HFF-Myc (cell line): ENCODE measurements at places on chromosomes 11 and 22.

DNA sequence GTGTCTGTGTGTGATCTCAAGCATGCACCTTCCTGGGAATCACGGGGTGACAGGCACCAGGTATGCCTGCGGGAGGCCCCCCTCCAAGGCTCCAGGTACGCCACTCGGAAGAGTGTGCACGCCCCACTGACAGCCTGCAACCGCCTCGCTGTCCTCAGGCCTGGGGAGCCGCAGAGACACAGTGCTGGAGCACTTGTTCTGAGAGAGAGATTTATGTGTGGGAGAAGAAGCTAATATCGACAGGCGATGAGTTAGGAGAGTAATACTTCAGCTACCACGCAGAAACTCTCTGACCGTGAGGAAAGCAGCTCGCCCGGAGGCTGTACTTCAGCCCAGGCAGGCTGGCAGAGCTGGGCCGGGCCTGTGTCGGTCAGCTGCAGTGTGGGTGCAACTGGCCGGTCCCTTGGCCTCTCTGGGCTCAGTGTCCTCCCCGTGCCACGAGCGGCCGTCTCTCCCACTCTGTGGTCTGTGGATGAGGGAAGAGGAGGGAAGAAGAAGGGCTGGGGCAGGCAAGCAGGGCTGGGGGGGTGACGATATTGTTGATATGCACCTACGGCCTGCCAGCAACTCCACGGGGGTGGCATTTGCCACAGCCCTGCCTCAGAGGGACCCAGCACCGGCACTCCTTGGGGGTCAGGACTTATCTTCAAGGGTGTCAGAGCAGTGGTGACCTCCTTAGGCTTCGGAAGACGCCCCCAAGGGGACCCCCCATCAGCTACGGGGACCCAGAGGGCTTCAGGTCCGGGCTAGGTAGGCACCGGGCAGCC, 7.3 kb downstream of the B3GAT1 start:
- no peak for DNase-seq

- no peak for DNase-seq
Measured at GRCh38 chr11:128480665-128481064, 106.7 kb downstream of the ETS1 start.

DNA sequence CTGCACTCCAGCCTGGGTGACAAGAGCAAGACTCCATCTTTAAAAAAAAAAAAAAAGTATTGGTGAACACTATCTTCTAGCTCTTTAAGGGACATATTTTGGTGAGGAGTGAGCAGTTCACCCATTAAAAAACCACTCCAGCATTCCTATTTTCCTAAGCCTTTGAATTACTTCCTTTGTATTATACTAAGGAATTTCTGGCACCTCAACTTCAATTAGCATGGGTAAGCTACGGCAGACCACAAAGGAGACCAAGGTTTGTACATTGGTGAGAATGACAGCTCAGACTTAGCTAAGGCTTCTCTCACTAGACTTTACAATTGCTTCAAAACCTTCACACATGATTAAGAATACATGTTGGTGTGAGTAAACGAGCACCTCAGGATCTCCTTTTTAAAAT, 57.0 kb upstream of the BIRC3 start:
- no peak for DNase-seq

DNA sequence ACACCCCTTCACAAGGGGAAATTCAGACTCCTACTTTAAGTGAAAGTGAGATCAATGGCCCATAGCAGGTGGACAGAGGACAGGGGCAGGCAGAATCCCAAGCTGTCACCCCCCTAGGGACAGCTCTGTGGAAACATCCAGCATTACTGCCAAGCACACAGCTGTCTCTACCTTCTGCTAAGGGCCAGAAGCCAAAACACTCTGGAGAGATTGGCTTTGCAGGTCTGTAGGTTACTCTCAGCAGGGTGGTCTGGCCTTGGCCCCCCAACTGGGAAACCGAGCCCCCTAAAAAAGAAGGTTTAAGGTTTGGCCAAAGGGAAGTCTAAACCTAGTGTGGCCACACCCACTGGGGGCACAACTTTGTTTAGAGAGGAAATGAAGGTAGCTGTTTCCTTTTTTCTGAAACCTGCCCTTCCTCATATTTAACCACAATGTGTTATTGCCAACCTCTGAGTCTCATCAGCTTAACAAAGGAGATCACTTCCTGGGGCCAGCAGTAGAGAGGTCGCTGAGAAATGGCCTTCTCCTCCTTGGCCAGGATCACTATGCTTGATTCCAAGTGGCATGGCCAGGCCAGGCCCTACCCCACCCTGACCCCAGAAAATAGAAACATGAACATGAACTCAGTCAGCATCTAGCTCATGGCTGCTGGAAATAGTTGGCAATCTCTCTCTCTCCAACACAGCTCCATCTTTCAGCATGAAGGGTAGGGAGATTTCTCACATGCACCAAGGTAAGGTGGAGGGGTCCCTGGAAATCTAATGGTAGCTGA, 25.9 kb upstream of the SCARF2 start:
- no peak for DNase-seq

DNA sequence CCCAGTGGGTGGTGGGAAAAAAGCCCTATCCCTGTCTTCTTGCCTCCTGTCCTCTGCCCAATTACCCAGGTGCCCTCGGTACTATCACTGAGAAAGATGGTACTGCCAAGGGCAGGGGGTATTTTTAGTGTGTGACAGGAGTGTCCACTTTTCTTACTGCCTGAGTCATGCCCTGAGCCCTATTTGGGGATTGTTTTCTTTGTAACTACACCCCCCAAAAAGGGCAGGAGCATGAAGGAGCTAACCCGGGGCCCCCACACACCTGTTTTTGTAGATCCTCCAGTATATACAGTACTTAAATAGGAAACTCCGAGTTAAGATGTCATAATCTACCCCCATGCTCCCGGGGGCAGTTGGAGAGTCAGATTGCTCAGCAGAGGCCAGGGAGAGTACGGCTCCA, 3.8 kb downstream of the SMTNL1 start:
- DNase-seq: no peak

DNA sequence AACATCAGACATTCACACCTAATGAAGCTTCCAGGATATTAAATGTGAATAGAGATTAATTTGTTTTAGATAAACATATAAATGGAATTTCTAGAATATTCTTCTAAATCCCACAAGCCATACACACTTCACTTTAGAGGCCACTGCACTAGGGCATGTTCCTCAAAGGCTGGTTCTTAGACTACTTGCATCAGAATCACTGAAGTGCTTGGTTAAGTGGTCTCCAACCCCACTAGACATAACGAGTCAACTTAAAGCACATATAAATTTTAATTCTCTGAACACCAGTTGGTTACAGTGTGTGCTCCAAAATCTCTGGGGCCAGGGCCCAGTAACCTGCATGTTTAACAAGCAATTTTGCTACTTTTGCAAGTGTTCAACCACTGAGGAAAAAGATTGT, 7.9 kb upstream of the ALKBH8 start:
- no peak for DNase-seq

- no peak for DNase-seq
Measured at GRCh38 chr11:83630211-83630610, 344.0 kb upstream of the CCDC90B start.

- DNase-seq: no peak
Measured at GRCh38 chr22:37062702-37063381, 11.3 kb downstream of the KCTD17 start.

DNA sequence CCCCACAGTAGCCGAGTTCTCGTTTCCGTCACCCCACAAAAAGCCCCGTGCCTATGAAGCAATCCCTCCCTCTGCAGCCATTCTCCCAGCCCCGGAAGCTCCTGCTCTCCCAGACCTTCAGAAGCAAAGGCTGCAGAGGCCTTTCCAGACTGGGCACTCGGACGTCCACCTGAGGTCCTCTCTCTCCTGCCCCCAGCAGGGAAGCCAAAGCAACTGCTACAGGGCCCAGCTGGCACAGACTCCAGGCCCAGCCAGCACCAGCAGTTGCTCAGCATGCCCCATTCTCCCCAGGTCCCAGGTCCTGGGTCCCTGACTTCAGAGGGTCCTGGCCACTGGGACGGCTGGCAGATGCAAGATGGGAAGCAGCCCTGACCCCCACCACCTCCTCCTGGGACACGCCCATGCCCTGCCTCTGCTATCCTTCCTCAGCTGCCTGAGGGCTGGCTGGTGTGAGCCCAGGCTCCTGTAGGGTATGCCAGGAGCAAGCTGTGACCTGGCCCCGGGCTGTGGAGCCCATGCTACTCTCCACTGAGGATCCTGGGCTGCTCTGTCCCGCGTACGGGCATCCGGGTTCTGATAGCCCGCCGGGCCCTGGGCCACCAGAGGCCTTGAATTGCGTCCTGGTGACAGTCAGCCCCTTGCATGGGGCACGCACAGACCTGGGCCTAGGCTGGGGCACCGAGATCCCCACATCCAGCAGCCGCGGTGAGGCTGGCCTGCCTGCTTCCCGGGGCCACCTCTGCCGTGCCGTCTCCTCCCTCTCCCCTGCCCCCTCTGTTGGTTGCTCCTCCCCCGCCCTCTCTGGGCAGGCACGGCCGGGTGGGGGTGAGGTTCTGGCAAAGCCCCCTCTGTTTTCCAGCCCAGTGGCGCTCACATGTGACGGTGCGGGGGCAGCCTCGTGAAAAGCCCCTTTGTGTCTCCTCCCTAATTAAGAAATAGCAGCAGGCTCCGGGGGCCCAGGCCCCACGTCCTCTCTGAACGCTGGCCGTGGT, 1310.3 kb downstream of the BRD1 start:
- no peak for DNase-seq

GRCh38 chr11:47843361-47844055, 4.6 kb downstream of the NUP160 start:
- no peak for DNase-seq

DNA sequence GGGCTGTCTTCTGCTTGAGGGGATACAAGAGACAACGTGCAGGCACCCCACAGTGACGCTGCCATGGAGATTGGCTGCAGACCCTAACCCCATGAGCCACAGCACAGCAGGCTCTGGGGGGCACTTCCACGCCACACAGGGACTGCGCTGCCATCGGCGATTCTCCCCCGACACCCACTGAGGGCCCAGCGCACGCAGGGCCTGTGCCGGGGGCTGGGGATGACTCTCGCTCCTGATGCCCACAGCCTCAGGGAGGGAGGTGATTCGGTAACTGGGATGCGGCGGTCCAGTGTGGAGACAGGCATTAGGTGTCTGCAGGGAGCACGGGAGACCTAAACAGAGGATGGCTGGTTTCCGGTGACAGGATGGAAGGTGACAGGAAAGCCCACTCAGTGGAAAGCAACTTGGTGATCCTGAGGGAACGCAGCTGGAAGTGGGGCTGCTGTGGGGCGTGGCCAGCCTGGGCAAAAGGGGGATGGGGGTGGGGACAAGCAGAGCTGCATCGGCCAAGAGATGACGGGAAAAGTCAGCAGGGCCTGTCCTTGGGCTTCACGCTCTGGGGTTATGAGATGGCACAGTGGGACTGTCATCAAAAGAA, 37.7 kb downstream of the EFCAB6 start:
- DNase-seq: no peak

- DNase-seq: no peak
Measured at GRCh38 chr11:15176646-15177163, 62.0 kb downstream of the INSC start.

DNA sequence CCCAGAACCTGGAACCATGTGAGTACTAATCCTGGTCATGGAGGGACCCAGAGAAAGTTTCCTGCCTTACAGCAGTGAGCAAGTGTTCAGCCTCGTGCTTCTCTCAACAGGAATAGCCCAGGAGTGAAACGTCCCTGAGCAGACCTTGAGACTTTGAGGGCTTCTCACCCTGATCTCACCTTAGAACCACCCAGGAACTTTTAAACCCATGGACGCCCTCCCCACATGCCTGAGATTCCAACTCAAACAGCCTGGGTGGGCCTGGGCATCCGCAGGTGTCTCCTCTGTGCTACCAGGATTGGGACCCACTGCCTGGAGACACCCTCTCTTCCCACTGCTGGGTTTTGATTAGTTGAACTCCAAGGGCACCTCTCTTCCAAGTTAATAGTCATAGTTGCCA, 297.2 kb downstream of the NTM start:
- DNase-seq: no peak

- DNase-seq: no peak
Measured at GRCh38 chr11:1691878-1692707, 4.9 kb upstream of the KRTAP5-6 start.

- DNase-seq: no peak
Measured at GRCh38 chr11:113249491-113249763, 65.0 kb upstream of the TTC12 start.

DNA sequence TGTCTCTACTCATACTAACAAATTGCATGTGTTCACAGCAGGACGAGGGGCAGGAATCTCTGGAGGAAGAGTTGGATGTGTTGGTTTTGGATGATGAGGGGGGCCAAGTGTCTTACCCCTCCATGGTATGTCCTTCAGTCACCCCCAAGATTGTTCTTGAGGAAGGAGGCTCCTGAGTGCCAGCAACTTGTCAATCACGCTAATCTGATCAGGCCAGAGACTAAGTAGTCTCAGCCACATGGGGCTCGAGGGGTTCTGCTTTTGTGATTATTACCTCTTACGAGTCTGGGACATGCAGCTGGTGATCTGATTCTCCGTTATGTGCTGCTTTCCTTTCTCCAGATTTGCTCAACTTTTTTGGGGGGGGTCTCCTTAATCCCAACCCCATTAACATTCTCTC, 54.3 kb downstream of the CTNND1 start:
- DNase-seq: no peak

GRCh38 chr11:8058216-8058615, 22.8 kb upstream of the TUB start:
- no peak for DNase-seq

DNA sequence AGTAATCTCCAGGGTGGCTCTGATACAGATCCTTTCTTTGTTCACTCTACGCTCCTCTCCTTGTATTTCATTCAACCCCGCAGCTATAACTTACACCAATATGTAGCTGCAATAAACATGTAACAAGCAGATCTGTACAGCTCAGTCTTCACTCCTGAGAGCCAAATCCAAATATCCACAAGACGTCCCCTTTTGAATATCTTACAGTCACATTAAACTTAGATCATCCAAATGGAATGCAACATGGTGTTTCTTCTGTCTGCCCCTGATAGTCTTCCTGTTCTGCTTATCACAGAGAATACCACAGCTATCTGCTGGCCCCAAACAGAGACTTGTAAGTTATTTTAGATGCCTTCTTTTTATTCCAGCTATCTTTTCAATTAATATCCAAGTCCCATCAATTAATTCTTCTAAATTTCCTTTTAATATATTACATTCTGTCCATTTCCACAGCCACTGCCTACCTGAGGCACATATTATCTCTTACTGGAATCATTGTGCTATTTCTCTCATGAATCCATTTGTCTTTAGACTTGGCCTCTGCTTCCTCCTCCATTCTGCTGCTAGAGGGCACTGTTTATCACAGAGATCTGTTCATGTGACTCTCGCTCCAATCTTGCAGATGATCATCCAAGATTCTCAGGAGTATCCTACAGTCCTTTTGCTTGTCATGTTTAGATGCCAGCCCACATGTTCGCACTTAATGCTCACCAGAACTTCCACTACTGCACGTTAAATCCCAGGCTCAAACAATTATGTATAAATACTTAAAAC, 908.6 kb downstream of the NTM start:
- DNase-seq: peak; percentile 2

GRCh38 chr11:66974724-66975404, at the start of gene C11orf86:
Gene C11orf86, plus strand, starts transcription at chr11:66975304. Its CDS starts 59 bp downstream, at chr11:66975363.
- no peak for DNase-seq

DNA sequence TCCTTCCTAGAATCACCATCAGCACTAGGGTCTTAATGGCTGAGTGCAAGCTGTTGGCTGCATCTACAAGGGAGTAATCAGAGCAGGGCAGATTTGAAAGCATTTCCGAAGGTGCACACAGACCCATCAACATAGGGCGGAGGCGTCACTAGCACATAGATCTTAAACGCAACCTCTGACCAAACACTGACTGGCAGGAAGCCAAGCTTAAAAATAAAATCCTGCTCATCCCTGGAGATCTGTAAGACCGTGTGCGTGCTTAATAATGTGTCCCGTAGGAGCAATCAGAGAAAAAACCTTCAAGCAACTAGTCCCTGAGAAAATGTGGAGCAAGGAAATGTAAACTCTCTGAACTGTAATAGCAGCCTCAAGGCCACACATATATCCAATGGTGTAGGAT, 470.5 kb downstream of the ETS1 start:
- no peak for DNase-seq
